ENCODE measurements at places on chromosomes 12 and 14. TPM values are rescaled to one million over a fixed set of nuclear protein-coding genes. Genes with fewer than 3 reads are reported as not detected.
A peak's percentile ranks its signal among the peaks of the same experiment; 100 is the strongest.

The GPD1 gene
- total RNA-seq = 0.70 TPM

The RPGRIP1 gene
- total RNA-seq = not detected

The KRT7 gene
- 5.6 TPM for total RNA-seq

The SH2B3 gene
- total RNA-seq = 48.9 TPM

The HOXC4 gene
- 1.4 TPM for total RNA-seq

The ANP32D gene
- total RNA-seq = not detected

The ZNF839 gene
- total RNA-seq = 14.0 TPM

The MYF5 gene
- total RNA-seq = not detected

GRCh38 chr12:124411281-124411878 lies 116.5 kb downstream of the RFLNA start:
- DNase-seq = no peak

GRCh38 chr12:91785655-91786498 lies 359.8 kb downstream of the BTG1 start:
- DNase-seq = no peak

- no peak for DNase-seq
These were observed 56.5 kb upstream of the CDKL1 start for GRCh38 chr14:50452979-50453705.

- no peak for DNase-seq
These were observed 42.0 kb upstream of the C12orf75 start for GRCh38 chr12:105288311-105288996.

GRCh38 chr14:98853063-98853729 lies 418.8 kb downstream of the BCL11B start:
- DNase-seq = no peak

DNA sequence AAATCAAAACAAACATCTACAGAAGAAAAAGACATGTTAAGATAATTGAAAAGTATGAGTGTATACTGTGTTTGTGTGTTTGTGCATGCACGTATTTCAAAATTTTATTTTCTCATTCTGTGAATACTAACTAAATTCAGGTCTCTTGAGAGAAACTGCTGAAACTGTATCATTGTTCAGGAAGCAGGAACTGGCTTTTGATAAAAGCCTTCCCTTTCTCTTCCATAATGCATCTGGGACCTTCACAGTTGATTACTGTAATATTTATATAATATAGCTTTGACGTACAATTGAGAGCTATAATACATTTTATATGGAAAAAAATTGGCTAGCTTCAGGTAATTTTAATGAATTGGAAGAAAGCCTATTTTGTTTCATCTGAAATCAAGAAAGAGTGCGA lies 993.5 kb downstream of the SLC6A15 start:
- DNase-seq = no peak

DNA sequence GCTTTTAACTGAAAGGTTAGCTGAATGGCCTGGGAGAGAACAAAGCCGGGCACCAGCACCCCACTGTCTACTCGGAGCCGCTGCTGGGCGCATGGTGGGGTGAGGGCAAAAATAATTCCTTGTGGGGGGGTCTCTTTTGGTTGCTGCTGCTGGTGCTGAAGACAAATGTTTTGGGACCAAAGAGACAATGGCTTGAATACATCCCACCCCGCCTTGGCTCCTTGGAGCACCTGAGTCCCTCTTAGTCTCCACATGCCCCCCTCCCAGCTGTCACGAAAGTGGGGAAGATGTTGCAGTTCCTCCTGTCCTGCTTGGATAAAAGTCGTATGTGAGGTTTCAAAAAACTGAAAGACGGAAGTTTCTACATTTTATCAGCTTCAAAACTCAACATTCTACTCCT lies 85.0 kb downstream of the PIWIL1 start:
- no peak for DNase-seq

DNA sequence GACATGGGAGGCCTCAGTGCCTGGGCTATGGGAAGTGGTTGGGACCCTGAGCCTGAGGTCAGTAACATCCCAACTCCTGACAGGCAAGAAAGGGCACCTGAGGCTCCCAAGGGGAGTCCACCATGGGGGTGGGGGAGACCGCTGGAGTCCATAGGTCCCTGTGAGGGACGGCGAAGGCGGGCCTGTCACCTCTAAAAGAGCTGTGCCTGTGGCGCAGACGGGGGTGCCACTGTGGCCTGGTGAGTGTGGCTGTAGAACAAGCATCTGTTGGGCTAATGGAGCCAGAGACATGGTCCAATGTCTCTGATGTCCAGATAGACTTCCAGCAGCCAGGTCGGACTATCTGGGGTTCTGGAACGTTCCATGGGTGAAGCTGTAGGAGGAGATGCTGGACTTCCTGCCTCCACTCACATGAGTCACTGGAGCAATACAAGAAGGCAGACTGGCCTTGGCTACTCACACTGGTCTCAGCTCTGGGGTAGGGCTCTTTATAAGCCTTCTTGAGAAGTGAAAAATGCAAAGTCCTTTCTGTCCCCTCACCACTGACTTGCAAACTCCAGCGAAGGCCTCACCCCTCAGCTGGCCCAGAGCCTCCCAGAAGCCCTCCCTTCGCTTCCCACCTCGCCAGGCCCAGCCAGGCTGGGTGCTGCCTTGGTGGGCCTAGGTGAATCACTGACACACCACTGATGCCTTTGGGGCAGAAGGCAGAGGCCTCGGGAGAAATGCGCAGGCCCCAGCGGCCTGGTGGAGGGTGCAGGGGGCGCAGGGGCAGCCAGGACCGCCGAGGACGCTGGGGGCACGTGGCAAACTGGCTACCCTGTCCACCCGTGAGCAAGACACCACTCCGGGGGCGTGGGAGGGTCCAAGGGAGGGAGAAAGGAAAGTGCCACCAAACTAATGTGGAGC lies 1.1 kb upstream of the TRAF3 start:
- no peak for DNase-seq

DNA sequence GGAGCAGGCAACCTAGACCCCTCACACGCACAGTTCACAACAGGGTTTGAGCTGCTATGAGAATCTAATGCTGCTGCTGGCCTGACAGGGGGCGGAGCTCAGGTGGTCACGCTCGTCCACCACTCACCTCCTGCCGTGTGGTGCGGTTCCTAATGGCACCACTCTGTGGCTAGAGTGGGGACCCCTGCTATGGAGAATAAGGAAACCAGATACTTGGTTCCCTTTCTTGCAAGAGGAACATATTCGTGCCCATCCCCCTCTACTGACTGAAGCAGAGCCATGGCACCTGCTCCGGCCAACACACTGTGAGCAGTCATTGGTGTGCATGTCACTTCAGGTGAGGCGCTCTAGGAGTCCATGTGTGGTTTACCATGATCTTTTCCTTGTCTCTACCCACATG lies 30.4 kb upstream of the RIMBP2 start:
- DNase-seq = no peak

DNA sequence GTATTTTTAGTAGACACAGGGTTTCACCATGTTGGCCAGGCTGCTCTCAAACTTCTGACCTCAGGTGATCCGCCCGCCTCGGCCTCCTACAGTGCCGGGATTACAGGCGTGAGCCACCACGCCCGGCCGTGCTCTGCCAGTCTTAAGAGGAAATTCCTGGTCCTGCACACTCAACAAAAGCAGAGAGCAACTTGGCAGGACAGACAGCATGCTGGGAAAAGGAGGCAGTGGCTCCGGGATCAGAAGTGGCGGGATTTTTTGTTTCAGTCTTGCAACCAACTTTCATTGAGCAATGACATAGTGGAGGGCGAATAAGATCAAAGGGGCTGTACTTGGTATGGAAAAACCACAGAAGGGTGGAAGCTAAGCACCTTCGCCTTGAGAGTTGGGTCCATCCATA lies 2.1 kb downstream of the CKAP4 start:
- no peak for DNase-seq

GRCh38 chr14:54348001-54348611 lies 48.7 kb upstream of the CDKN3 start:
- DNase-seq = peak; percentile 2

- peak; percentile 68 for DNase-seq
These were observed 1.8 kb downstream of the FBXL14 start for GRCh38 chr12:1592444-1593173.

DNA sequence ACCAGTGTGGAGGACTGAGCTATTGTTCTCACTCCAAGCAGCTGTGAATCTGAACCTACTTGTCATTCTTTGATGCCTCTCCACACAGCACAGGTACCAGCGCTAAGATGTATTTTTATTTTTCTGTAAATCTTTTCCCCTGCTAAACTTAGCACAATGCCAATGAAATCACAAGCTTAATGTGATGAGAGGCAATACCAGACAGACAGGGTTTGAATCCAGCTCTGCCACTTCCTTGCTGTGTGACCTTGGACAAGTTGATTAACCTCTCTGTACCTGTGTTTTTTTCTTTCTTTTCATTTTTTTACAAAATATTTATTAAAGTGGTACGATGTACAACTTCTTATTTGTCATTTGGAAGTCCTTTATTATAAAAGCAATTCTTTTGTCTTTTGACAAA lies 757.6 kb downstream of the MED13L start:
- no peak for DNase-seq

DNA sequence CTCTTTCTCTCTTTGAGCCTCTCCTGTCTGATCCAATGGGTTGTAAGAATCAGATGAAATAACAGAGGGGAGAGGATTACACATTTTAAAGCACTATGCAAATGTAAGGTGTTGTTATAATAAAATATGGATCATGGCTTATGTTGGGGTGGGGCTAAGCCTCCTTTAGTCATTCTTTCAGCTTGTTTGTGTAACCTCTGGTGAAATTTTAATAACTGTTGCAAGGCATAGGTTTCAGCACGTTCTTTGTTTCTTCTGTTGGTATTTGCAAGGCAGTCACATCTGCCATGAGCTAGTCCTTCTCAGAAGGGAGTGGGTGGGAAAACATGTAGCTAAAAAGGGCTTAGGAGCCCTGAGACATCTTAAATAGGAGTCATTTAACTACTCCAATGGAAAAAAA lies 74.8 kb upstream of the FRMD6 start:
- no peak for DNase-seq

GRCh38 chr12:110224379-110225304 lies 56.4 kb upstream of the ATP2A2 start:
- DNase-seq = no peak

GRCh38 chr12:83971781-83972180 lies 940.8 kb downstream of the SLC6A15 start:
- no peak for DNase-seq

GRCh38 chr14:53380052-53380866 lies 227.1 kb upstream of the DDHD1 start:
- DNase-seq = no peak

DNA sequence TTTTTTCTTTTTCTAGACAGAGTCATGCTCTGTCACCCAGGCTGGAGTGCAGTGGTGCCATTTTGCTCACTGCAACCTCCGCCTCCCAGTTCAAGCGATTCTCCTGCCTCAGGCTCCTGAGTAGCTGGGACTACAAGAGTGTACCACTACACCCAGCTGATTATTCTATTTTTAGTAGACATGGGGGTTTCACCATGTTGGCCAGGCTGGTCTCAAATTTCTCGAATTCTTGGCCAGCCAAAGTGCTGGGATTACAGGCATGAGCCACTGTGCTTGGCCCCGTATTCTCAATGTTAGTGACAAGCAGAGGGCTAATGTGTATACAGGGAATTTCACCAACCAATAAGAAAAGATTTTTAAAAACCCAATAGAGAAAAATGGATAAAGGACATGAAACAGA lies 8.4 kb downstream of the PLBD2 start:
- DNase-seq = no peak

- DNase-seq = no peak
These were observed 339.5 kb downstream of the PAWR start for GRCh38 chr12:79351251-79351650.

DNA sequence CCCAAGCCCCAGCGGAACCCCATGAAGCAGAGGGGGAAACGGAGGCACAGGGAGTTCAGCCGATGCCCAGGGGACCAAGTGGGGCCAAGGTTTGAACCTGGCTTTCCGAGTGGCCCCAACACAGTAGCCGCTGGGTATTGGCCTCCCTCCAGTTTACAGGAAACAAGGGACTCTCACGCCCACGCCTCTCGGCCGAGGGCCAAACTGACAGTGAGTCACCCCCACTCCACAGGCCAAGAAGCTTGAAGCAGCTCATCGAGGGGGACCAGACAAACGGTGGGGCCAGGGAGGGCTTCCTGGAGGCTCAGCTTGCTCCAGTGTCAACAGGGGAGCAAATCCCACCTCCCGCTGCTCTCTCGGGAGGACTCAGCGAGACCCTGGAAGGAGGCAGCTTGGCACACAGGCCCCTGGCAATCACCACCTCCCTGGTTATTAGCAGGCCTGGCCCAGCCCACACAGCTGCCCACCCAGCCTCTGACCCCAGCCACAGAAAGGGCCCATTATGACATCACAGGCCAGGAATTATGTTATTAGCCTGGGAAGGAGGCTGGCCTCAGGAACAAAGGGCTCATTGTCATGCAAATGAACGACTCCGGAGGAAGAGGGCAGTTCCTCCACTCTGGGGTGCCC lies 54.6 kb downstream of the NCOR2 start:
- no peak for DNase-seq

DNA sequence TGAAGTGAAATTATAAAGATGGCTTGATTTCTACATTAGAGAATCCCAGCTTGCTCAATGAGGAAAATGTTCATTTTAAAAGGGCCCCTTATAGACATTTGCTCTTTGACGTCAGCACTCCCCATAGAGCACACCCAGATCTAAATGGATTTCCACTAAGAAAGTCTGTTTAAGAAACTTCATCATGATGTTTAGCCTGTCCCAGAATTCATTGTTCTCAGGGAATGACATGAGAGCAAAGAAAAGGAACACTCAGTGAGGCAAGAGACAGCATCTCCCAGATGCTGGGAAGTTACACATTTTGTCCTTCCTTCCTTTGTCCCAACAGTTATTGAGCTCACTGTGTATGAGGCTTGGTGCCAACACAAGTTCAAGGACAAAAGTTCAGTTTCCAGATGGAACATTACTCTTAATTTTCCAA lies 4.9 kb downstream of the PHLDA1 start:
- no peak for DNase-seq

- DNase-seq = no peak
These were observed 29.9 kb downstream of the TSPAN19 start for GRCh38 chr12:85006206-85006605.

GRCh38 chr12:114302117-114302516 lies 103.8 kb downstream of the TBX5 start:
- DNase-seq = no peak

DNA sequence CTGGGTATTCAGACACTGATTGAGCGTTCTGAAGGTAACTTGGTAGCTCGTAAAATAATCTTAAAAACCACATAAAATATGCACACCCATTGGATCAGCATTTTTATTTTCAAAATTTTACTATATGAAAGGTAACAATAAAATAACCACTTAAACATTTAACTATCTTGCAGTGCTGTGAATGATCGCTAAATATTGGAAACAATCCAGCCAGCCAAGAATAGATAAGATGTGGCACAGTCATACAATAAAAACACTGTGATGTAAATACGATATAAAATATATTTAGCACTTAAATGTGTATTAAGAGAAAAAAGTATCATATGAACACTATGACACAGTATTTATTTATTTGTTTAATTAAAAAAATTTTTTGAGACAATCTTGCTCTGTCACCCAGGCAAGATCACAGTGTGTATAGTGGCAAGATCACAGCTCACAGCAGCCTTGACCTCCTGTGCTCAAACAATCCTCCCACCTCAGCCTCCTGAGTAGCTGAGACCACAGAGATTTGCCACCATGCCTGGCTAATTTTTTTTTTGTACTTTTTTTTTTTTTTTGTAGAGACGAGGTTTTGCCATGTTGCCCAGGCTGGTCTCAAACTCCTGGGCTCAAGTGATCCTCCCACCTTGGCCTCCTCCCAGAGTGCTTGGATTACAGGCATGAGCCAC lies 39.4 kb downstream of the SDR9C7 start:
- no peak for DNase-seq
